ENCODE measurements at places on chromosomes 1 and 21.

DNA sequence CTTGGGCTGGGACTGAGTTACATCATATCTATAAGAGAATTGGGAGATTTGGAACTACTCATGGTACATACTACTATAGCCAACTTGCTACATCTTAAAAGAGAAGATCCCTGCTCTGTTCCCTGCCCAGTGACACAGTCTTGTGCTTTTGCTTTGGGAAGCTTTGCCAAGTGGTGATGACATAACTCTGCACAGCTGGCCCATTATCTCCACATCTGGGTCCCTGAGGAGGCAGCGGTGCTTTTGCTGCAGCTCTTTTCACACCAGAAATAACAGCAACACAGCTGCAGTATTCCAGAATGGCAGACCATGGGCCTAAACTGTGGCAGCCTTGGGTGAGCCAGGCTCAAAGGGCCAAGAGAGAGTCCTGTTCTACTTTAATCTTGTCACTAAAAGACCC, 296.0 kb downstream of the HHAT start:
- no peak for DNase-seq

DNA sequence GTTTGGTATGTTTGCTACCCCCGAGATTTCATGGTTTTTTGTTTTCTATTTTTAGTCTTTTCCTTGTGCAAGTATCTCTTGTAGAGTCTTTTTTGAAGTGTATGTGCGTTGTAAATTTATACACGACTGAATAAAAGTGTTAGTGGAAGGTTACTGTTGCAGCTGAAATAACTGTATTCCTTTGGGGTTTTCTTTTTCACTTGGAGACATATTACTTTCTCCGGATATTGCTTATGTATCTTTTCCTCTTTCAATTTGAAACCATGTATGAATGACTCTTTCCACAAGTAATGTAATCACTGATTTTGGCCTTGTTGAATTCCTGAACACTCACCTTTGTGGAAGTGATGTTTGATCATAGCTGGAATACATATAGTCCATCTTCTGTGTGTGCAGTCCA, 956 bp downstream of the URB2 start:
- no peak for DNase-seq

GRCh38 chr1:177354247-177354646, 183.5 kb downstream of the BRINP2 start:
- DNase-seq = no peak

DNA sequence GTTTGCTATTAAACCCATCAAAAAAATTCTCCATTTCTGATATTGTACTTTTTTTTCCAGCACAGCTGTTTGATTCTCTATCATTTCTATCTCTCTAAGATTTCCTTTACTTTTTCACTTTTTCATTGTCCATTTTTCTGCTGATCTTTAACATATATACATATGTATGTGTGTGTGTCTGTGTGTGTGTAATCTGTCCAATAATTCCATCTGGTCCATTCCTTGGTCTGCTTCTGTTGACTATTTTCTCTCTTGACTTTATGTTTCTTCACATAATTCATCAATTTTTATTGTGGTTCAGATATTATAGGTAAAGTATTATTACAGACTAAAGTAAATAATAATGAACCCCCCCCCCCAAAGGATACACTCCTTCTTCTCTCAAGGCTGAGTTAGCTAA, 84.2 kb downstream of the RGS7 start:
- no peak for DNase-seq

DNA sequence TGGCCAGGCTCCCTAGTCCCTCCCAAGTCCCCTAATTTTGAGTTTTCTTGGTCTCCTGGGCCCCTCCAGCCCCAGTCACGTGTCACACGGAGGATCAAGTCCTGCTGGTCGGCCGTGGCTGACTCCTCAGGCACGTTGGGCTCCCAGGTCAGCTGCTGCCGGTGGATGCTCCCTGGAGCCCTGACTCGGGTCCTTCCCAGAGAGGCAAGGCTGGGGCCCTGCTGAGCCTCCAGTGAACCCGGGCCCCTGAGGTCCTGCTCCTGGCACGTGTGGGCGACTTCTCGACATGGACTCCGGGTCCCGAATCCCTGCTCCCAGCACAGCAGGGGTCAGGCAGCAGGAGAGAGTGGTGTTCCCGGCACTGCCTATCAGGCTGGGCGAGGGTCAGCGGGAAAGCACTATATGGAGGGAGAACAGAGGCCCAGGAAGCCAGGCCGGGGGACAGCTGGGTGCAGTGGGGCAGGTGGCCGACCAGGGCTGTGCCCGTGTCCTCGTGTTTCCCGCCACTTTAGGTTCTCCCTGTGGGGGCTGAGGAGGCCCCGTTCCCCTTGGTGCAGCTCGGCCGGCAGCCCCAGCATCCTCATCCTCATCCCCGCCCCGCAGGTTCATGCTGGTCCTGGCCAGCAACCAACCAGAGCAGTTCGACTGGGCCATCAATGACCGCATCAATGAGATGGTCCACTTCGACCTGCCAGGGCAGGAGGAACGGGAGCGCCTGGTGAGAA, 13.2 kb downstream of the TMEM240 start:
- DNase-seq = no peak

DNA sequence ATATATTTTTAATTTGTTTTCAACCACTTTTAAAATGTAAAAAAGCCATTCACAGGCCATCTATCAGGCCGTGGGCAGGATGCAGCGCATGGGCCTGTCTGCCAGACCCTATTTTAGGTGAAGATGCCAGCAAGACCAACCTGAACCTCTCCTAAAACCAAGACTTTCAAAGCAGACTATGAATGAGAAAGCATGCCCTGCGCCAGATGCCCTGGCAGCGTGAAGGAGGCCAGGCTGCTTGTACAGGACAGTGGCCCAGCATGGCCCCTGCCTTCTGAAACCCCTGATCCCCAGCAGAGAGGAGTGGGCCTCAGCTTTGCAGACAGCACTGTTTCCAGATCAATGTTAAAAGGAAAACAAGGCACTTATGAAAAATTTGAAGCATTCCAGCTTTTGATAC, 31.6 kb downstream of the WDR4 start:
- no peak for DNase-seq

GRCh38 chr1:160675641-160676410, 29.0 kb upstream of the SLAMF1 start:
- peak; percentile 21 for DNase-seq

- no peak for DNase-seq
Observed at GRCh38 chr1:156356875-156357534, 12.0 kb upstream of the RHBG start.

DNA sequence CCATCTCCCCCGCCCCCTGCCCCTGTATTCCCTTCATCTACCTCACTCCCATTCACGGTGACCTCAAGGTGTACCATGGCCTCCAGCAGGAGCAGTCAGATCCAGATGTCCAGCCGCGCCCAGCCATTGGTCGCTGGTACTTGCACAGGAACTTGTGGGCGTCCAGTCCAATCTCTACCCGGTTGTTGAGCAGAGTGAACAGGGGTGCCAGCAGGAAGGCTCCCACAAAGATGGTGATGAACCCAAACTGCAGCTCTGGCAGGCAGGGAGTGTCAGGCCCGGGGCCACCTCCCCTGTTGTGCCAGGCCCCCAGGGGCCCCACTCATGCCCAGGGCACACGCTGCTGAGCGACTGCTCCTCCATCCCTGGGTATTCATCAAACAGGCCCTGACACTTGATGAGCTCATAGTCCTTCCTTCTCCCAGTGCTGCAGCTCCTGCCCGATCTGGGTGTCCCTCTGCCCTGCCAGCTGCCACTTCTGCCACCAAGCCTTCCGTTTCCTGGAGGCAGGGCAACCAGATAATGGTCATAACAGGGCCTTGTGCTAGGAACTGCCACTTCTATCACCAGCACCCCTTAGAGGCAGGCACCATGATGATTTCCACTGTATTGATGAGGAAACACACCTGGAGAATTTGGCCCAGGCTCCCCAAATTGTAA, 5.7 kb upstream of the ARHGEF19 start:
- no peak for DNase-seq

- DNase-seq = no peak
Observed at GRCh38 chr21:16323596-16323995, 593.8 kb downstream of the USP25 start.

GRCh38 chr1:63943393-63943792, 169.6 kb downstream of the ROR1 start:
- no peak for DNase-seq

DNA sequence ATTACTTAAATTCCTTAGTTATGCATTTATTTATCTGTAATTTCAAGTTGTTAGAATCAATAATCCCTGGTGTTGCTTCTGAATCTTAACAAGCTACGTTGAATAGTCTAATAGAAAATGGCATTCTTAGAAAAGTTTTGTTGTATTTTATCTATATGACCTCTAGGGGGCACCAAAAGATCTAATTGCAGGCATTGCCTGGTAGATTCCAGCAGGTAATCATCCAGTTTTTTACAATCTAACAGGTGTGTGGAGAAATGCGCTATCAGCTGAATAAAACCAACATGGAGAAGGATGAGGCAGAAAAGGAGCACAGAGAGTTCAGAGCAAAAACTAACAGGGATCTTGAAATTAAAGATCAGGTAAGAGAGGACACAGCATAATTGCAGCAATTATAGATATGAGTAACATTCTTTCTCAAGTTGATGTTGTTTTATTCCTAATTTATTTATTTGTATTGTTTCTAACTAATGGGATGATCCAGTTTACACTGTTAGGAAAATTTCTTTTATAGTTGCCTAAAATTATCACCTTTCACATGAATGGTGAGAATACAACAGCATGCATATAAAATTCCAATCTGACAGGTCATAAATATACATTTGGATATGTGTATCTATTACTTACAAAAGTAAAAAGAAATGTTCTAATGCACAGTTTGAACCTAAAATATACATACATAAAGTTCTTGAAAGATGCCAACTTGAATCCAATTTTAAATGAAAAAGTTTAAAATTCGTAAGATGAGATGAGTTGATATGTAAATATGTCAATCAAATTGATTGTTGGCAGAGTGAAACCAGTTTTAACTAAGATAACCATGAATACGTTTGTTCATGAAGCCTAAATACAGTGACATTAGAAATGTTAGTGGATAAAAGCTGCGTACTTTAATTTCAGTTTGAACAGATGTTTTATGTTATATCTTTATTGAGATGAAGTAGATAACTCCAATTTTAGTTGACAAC, 88.4 kb downstream of the SDCCAG8 start:
- peak; percentile 60 for DNase-seq

GRCh38 chr1:202192770-202193613, 607 bp upstream of the LGR6 start:
- no peak for DNase-seq

DNA sequence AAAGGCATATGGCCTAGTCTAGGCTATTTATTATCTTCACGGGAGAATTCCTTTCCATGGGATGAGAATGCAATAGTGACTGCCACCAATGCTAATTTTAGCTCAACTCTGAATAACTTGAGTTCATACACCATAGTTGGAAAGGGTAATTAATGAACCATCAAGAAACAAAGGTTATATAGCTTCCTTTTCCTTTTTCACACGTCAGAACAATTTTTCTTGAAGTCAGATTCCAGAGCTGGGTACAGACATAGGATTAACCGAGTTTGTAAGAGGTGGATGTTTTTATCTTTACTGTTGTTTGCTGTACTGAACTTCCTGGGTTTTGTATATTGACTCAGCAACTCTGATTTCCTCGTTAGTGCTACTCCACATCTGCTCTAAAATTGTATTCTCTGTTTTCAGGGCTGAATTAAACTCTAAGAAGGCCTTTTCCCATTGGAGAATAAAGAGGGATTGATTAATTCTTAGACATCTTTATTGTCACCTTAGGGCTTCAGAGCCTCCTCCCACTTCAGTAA, 262.0 kb downstream of the NUF2 start:
- DNase-seq = no peak

DNA sequence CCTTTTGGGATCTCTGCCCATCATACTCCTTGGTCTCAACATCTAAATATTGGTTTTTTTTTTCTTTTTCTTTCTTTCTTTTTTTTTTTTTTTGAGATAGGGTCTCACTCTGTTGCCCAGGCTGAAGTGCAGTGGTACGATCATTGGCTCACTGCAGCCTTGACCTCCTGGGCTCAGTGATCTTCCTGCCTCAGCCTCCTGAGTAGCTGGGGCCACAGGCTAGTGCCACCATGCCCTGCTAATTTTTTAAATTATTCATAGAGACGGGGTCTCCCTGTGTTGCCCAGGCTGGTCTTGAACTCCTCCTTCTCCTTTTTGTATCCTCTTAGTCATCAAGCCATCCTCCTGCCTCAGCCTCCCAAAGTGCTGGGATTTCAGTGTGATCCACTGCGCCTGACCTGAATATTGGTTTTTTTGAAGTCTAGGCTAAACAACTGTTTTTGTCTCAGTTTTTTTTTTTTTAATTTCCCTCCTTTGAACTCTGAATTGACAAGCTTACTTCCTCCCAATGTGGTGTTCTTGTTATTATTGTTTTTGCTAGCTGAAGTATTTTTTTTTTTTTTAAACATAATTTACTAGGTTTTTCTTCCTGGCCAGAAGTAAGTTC, 30.9 kb downstream of the MAPKAPK2 start:
- DNase-seq = no peak

GRCh38 chr1:164519426-164519825, 39.6 kb upstream of the PBX1 start:
- no peak for DNase-seq

DNA sequence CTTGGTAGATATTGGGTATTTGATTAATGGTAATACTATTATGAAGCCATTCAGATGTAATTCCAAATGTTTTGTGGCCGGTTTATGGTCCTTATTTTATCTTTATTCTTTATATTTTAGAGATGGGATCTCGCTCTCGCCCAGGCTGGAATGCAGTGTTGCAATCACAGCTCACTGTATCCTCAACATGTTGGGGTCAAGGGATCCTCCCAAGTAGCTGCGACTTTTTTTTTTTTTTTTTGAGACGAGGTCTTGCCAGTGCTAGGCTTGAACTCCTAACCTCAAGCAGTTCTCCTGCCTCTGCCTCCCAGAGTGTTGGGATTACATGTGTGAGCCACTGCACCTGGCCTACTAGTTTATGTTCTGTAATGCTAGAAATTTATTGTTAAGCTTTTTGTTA, 4.7 kb downstream of the DDI2 start:
- no peak for DNase-seq

DNA sequence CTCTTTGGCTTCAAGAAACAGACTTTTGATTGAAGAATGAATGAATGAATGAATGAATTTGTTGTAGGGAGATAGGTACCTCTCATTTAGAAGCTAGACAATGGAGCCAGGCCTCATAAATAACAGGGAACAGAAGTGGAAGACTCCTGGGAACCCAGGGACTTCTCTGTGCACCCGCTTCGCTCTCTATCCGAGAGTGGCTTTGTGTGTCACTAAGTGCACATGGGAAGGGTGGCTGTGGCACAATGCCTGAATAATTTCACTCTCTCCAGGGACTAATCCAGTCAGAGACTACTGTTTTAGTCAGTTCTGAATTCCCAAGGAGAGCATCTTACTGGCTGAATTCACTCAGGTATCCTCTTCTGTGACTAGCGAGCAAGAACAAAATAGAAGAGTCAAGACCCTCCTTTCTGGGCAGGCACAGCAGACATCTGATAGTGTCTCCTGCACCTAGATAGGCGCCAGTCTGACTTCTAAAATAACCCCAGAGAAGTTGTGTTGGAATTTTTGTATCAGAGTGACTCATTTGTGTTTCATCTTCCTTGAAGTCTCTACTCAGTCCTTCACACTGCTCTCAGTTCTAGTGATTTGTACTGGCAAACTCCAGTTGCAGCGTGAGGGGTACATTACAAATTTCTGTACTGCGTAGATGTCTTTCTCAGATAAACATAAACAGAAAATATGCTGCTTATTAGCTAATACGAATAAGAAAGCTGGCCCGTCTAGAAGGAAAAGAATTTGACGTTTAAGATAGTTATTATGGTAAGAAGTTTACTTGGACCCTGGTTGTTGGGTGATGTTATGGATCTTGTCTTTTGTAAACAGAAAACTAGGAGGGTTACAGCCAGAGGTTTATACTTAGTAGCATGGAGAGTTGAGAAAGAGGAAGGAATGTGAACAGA, 34.0 kb downstream of the BACH1 start:
- DNase-seq = no peak

GRCh38 chr1:147077936-147078605, 94.2 kb downstream of the PRKAB2 start:
- no peak for DNase-seq
